ENCODE measurements at places on chromosomes 7 and 10.
A peak's percentile ranks its signal among the peaks of the same experiment; 100 is the strongest.

DNA sequence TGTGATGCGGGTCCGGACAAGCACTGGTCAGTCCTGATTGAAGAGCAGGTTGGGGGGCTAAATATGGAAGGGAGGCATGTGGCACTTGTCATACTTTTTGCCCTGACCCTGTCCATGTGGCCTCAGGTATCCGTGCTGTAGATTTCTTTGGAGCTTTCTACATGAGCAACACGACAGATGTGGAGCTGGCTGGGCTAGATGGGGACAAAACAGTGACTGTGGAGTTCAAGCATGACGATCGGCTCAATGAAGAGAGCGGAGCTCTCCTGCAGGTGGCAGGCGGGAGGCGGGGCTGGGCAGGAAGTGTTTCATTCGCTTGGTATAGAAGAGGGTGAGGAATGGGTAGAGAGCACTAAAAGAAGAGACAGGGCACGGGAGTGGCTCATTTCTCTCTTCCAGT, 13.0 kb upstream of the CHCHD1 start:
- peak; percentile 55 for DNase-seq

DNA sequence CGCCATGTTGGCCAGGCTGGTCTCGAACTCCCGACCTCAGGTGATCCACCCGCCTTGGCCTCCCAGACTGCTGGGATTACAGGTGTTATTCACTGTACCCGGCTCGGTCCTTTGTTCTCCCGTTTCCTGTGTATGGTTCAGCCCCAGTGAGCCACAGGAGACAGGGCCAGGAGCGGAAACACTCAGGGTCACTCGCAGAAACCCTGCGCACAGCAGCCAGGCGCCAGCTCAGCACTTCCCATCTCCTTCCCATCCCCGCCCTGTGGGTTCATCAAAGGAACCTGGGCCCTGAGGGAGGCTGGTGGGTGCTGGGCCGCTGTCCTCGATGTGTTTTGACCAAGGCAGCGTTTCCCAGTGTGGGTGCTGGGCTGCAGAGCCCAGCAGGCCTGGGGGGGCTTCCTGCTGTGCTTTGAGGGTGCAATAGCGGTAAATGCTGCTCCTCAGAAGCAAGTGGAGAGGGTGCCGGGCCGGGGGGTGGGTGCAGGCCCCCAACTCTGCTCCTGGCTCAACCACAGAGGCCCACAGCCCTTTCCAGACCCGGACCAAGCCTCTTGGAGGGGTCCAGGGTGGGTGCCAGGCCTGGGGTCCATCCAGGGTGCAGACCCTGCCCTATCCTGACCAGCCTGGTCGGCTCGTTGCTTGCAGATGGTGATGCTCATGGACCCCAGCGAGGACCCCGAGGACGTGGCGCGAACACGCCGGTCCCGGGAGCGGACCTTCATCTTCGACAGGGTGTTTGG, 15.3 kb upstream of the CHST12 start:
- DNase-seq, result no peak

GRCh38 chr7:18336626-18337025, 158.9 kb upstream of the HDAC9 start:
- no peak for DNase-seq

DNA sequence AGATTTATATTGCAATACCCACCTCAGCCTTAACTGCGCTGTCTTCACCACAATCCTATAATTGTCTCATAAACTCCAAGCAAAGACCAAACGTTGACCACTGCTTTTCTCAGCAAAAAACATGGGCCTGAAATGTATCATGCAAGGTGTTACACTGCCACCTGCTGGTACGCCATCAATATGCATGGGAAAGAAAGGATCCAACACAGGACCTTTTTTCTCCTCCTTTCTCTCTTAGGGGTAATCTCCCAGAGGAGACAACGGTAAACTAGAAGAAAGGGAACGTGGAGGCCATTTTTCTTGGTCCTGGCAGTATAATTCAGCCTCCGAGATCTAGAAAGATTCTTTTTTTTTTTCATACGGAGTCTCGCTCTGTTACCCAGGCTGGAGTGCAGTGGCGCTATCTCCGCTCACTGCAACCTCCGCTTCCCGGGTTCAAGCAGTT, 79.1 kb upstream of the MPP7 start:
- DNase-seq, result peak; percentile 84

GRCh38 chr7:32658034-32658433, 162.7 kb downstream of the AVL9 start:
- no peak for DNase-seq

GRCh38 chr7:5636914-5637313, 144.5 kb downstream of the RNF216 start:
- DNase-seq, result no peak

GRCh38 chr10:133523631-133524203, 3.4 kb upstream of the CYP2E1 start:
- no peak for DNase-seq

GRCh38 chr10:128416231-128416630, 290.0 kb upstream of the MKI67 start:
- DNase-seq, result no peak

- DNase-seq, result no peak
Observed at GRCh38 chr10:111709603-111710002, 474.0 kb downstream of the GPAM start.

- no peak for DNase-seq
Observed at GRCh38 chr7:48295296-48295971, 124.2 kb downstream of the ABCA13 start.

GRCh38 chr7:133052401-133052756, 29.5 kb downstream of the CHCHD3 start:
- no peak for DNase-seq

GRCh38 chr7:40324914-40325313, 190.1 kb downstream of the SUGCT start:
- no peak for DNase-seq

GRCh38 chr10:76430061-76430645, 998.7 kb downstream of the LRMDA start:
- DNase-seq, result no peak

GRCh38 chr7:140051820-140052219, 10.9 kb downstream of the PARP12 start:
- no peak for DNase-seq

DNA sequence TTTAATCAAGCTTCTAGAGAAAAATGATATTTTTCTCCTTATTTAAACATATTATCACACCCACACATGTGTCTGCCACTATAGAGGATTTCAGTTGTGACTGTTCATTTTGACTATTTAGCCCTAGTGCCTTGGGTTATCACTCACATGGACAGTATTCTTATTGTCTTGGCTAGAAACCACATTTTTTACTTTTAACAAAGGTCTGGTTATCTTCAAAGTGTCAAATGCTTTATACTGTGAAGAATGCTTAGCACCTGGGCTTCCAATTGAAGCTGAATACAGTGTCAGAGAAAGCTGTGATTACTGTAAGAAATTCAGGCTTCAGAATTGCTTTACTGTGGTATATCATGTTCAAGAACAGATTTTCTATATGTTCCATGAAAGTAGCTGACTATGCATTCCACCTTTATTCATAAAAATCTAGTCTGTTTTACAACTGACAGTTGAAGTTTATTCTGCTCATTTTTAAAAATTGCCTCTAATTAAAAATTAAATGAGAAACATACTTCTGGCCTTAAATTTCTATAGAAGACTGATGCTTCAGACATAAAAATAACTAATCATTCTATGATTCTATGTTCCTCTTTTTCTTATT, 278.6 kb downstream of the SEMA3D start:
- no peak for DNase-seq

DNA sequence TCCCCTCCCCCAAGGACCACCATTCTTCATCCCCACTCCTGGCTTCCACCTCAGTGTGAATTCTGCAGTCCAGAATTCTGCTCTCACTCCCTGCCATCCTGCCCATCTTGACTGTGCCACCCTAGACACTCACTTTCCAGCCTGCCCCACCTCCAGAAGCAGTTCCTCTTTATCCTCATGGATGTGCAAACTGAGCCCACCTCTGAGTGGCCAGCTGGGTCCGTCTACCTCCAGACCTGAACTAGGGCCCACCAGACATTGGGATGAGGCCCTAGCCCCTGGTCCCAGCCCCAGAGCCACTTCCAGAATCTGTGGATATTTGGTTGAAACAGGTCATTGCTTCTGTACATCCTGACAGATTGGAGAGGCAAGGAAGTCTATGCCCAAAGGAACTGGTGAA, 58.5 kb downstream of the GRID1 start:
- no peak for DNase-seq

DNA sequence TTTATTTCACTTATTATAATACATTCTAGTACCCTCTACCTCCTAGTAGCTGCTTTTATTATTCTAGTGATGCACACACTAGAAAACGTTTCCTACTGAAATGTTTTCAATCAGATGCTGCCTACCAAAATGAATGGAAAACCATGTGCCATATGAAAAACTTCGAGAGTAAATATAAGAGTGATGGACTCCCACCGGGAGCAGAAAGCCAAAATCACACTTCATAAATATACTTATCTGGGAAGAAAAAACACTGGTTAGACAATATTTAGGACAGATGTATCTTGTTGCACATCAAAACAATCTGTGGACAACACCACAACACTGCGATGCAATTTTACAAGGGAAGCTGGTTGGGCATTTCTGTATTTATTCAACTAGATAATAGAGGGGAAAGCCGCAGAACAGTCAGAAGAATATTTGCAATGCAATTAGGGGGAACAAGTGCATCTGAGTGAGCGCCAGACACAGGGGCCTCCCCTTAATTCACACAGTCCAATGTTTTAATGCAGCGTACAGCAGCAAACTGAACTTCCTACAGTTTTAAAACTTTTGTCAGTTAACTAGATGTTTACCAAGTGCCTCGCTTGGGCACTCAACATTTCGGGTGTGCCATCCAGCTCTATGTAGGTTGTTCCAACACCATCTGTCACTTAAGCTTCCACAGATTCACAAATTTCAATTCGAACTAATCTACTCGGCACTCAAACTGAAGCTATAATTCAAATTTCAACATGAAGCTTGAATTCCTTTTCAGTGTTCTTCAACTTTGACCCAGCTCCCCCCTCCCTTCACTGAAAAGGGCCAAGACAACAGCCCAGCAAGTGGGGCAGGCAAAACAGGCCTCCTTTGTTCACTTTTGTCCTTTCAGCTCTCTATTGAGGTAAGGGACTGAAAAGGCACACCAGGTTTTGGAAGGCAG, 7.4 kb downstream of the NRCAM start:
- no peak for DNase-seq

DNA sequence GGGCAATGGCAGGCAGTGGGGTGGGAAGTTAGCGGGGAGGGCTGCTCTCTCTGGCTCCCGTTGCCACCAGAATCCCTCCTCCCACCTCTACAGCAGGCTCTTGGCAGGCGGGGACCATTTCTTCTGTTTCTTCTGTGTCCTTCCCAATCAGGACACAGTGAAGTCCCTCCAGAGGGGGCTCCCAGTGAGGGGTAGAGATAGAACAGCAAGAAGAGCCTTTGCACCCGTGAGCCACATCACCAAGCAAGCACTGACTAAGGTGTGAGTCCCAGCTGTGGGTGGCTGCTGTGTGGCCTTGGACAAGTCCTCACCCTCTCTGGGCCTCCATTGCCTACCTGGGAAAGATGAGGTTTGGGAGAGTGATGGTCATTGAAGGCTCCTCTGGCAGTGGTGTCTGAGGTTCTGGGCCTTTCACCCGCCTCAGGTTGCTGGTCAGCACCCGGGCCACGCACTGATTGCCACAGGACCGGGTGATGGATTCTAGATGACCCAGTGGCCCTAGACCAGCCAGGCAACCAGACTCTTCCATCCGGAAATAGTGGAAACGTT, 26.0 kb upstream of the PCBD1 start:
- DNase-seq, result no peak

DNA sequence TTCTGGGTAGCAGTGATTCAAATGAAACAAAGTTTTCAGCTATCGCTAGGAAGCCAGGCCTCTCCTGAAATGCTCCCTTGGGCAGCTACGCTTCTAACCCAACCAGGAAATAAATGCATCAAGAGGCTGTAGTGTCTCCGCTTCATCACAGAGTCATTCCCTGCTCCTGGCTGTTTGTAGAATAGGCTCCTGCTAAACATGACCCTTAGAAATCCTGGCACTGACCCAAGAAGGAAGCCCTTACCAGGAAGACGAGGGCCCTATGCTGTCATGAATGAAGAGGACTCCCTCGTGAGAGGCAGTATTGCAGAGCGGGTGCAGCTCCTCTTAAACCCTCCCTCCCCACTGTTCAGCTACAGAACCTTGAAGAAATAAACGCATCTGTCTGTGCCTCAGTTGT, 48.3 kb downstream of the NOD1 start:
- DNase-seq, result no peak

- no peak for DNase-seq
Observed at GRCh38 chr7:47866120-47866519, 82.1 kb downstream of the PKD1L1 start.

DNA sequence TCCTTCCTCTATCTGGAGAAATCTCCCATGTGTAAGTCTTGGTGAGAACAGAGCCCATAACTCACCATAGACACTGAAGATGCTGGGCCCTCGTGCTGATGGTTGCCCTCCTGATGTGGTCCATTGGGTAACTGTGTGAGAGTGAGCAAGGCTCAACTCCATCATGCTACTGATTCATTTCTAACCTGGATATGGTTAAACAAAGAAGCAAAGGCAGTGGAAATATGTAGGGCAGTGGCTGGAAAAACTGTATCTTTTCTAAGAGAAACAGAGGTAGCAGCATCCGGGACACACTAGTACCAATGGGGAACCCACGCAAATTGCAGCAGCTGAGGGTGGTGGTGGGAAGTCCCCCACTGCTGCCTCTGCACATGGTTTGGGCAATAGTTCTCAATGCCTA, 221.7 kb downstream of the KLF6 start:
- no peak for DNase-seq

DNA sequence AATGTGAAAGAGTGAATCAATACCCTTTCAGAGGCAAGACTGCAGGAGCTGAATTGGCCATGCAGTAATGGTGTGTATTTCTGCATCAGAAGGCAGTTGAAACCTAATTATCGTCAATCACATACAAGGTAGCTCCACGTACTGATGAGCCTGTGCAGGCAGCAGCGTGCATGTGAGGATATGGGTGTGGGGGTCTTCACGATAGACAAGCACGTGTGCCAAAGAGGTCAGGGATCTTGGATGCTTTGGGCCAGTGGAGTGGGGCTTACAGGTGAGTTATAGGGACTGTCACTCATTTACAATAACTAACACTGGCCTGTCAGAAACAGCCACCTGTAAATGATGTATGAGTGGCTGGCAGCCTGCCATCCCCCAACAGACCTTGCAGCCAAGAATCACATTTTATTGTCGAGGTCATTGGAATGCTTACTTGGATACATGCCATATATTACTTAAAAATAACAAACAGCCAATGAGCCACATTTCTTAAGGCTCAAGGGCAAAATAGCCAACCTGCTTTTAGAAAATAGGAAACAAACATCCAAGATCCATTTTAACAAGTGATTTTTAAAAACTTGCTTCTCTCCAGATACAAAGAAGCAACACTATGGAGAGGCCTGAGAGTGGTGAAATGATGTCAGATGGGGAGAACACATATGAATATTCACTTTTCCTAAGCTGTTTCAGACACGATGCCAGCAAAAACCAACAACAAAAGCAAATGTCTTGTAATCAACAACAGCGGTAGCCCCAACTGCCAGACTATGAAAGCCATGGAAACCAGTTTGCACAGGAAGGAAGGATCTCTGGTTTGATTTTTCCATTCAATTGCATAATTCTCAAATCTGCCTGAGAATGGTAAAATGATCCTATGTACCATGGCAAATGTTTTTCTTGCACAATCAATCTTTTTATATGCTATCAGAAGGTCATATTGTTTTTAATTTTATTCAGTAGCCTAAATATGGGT, 210.7 kb downstream of the SKAP2 start:
- DNase-seq, result no peak
